Activated gamma-delta T cell treated with Interleukin-2 at 50 U/mL for 16 hours (primary cell): ENCODE measurements at places on chromosomes 4 and X.

DNA sequence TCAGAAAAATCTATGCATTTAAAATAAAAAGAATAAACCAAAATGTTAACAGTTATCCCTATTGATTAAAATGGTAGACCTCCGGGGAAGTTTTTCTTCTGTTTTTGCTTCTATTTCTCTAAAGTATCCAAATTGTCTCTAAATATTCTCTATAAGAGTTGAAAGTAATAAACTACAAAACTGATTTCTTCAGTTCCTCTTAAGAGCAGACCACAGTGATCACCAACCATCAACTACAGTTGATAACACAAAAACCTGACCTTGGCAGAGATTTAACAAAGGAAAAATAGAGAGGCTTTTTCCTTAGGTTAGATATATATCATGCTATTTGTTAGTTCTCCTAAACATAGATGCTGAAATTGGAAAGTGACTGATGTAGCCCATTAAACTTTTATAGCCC lies 27.3 kb downstream of the DDX60 start:
- DNase-seq, result no peak

DNA sequence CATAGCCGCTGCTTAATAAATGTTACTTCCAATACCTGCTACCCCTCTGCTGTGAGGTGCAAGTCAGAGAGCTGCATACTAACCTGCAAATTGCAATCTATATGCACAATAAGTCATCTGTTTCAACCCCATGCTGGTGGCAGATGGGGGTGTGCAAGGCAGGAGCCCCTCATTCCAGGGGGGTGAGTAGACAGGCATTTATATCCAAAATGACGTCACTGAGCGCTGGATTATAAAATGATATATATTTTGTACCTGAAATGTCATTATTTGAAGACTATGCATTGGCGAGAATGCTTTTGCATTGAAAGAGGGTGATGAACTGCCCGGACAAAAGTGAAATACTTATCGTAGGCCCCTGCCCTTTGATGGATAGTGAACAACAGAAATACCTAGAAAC lies 24.7 kb downstream of the RBMX2 start:
- DNase-seq, result no peak

- DNase-seq, result no peak
Measured at GRCh38 chr4:1244978-1245471, 3.9 kb downstream of the CTBP1 start.

DNA sequence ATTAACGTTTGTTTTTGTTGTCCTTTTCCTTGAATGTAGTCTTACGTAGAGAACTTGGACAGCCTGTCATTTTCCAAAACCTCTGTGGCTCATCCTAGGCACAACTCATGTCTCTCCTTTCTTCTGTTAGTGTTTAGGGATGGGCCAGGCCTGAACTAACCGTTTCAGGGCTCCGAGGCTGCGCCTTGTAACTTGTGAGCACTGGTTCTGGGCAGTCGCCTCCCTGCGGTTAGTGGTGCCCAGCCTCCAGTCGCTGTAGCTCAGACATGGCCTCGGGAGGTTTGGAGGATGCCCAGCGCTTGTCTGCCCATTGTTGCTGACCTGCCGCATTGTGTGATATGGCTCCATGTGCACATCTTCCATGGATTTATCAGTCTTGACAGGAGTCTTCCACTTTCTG lies 32.8 kb downstream of the TMEM131L start:
- no peak for DNase-seq

- no peak for DNase-seq
Measured at GRCh38 chr4:110510277-110510676, 34.3 kb downstream of the ENPEP start.

- DNase-seq, result no peak
Measured at GRCh38 chr4:184439386-184439785, 35.0 kb downstream of the IRF2 start.

DNA sequence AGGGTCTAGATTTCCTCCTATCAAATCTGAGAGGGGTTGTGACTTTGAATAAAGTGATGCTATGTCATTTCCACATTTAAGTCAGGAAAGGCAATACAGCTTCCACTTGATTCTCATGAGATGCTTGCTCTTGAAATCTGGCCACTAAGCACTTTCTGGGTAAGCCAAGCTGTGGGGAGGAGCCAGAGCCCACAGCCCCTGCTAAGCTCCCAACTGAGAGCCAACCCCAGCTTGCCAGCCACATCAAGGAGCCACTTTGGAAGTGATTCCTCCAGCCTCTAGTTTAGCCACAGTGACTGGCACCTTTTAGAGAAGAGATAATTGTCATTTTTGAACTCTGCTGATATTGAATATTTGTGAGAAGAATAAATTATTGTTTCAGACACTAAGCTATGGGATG lies 1441.5 kb upstream of the IGFBP7 start:
- DNase-seq, result no peak

GRCh38 chr4:3759236-3759635 lies 6.9 kb upstream of the ADRA2C start:
- DNase-seq, result no peak

- DNase-seq, result no peak
Measured at GRCh38 chr4:76879731-76880364, 18.1 kb downstream of the SOWAHB start.

GRCh38 chr4:140689623-140690022 lies 66.6 kb downstream of the TBC1D9 start:
- no peak for DNase-seq

GRCh38 chrX:128616933-128617332 lies 564.7 kb upstream of the ACTRT1 start:
- no peak for DNase-seq

DNA sequence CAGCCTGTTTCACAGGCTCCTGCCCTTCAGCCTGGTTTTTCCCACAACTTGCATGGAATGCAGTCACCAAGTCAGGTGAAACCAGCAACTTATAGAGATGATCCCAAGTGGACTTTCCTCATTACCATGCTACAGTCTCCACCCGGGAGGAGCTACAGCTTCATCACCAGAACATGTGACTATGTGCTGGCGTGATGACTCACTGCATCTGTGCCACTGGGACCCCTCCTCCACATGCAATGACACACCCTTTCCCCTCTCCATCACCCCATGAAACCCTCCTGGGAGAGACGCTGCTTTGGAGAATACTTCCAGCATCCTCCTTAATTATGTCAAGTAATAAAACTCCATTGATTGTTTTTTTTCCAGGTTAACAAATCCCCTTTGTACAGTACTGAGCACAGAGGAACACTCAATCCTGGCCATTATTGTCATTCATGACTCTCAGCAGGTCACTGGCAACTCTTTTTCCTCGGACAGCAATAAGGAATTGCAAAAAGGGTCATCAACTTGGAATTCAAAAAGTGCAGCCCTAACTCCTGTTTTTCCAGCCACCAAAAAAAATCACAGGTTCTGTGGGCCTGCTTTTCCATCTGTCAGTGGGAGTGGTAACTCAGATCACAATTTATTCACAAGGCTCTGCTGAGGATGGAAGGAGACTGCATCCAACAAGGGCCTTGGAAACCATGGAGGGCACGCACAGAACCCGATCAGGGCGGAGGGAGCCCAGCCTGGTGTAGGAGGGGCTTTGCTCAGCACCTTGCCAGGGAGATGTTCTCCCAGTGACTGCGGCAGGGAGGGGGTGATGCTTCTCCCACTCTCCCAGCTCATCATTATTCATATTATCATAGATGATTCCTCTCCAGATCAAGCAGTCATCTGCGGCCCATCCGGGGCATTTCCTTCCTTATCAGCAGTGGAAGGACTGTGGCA lies 17.4 kb downstream of the QDPR start:
- DNase-seq, result no peak

GRCh38 chr4:183905081-183905592 lies at the start of gene STOX2:
Gene STOX2, plus strand, starts transcription at chr4:183905307. Its CDS starts 1,484 bp downstream, at chr4:183906791.
- no peak for DNase-seq

- DNase-seq, result no peak
Measured at GRCh38 chr4:66123190-66123589, 452.9 kb upstream of the EPHA5 start.

DNA sequence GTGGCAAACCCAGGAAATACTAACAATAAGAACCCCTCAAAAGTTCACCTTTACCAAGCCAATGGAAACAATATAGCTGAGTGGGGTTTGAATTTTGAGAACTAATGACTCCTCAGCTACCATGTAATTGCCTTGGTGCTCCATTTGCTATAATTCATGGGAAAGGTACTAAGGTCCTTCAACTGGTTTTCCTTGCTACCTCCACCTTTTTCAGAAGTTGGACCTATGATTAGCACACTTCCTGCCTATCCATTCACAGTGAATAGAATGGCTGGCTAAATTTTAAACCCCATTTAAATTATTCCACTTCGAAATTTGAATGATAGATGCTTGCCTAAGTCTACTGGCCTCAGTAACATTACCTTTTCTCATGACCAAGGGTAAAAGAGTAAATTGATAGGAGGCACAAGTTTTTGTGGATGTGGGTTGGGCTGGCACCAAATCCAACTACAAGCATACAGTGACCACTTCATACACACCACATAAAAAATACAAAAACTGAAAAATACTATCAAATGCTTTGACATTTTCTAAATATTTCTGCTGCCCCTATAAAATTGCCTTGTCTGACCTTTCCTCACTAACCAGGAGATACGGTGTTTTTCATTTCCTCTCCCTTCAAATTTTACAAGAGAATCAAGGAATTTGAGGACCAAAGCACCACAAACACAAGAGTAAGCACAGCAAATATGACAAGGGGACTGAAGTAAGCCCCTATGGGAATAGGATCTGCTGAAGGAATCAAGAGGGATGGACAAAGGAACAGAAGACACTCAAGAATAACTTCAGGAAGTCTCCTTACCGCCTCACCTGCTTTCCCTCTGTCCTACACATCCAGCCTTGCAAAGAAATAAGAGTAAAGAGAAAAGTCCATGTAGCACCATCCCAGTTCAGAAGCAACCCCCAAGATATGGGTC lies 255.5 kb downstream of the CHIC1 start:
- DNase-seq, result no peak

GRCh38 chrX:115547448-115547847 lies 13.5 kb upstream of the PLS3 start:
- DNase-seq, result no peak

GRCh38 chr4:123327846-123328429 lies 68.7 kb upstream of the SPRY1 start:
- no peak for DNase-seq

GRCh38 chr4:55078987-55079386 lies 46.4 kb downstream of the KDR start:
- no peak for DNase-seq

DNA sequence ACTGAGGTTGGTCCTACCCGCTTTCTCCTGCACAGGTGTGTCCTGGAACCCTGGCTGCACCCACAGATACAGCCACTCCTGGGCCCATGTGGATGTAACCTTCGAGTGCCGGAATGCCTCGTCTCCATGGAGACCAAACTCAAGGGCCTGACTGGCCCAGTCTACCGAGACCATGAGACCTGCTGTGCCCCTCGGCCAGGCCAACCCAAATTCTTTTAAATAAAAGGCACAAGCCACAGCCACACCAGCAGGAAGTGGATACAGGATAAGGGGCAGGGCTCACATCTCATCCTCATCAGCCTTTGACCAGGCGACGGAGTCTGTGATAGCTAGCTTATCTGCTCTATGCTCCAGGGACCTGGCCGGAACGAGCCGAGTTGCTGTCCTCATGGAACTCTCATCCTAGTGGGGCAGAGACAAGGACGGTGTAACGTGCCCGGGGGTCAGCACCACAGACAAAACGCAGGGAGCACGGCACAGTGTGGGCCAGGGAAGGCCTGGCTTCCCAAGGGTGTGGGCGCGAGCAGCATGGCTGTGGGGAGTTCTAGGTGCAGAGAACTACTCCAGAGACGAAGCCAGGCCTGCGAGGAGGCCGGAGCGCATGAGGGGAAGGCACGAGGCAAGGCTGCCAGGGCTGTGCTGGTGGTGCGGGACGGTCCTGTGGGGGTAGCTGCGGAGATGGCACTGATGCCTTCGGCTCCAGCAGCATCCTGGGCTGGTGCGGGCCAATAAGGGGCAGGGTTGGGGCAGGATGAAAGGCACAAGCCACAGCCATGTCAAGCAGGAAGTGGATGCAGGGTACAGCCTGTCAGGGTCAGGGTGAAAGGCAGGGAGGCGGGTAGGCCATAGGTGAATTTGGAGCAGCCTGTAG lies 22.7 kb downstream of the NOP14 start:
- no peak for DNase-seq

DNA sequence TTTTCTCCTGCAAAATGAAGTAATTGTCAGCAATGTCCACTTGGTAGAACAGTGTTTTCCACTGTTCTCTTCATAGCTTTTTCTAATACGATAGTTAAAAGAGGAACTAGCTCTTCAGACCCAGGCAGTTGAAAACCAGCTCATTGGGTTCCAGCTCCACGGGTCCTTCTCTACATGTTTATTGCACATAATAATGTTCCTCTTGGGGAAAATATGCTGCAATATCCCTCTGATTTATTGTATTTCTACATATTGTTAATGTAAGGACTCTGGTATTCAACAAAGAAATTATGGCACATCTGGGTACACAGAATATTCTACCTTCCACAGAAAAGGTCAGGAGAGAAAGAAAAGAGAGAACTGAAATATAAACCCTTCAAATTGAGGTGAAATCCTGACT lies 473.4 kb downstream of the TRIML1 start:
- DNase-seq, result no peak

DNA sequence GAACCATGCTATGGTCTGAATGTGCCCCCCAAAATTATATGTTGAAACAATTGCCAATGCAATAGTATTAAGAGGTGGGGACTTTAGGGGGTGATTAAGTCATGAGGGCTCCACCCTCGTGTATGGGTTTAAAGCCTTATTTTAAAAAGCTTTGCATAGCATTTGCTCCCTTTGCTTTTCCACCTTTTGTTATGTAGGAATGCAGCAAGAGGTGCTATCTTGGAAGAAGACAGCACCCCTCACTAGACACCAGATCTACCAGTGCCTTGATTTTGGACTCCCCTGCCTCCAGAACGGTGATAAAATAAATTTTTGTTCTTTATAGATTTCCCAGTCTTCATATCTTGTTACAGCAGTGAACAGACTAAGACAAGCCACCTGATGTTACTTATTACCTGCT lies 23.3 kb upstream of the NPNT start:
- DNase-seq, result no peak

DNA sequence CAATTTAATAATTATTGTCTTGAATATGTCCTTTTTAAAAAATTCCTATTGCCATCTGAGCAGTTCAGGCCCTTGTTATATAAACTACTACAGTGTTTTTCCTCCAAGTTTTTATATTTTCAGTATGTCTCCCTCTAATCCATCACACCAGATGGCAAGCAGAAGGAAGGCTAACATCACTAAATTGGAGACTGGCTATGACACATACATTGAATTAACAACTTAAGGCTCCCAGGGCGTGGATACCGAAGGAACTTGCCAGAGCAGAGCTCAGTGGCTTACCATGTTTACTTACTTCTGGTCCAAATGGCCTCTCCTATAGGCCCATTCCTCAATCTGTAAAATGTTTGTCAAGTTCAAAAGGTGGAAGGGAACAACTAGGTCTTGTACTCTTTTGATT lies 13.0 kb downstream of the MAGEB1 start:
- no peak for DNase-seq
